ENCODE measurements at places on chromosomes 11 and 22.

- H3K4me3 ChIP-seq, result no peak overlapping the region
- no peaks in the 10 kb centered on the region for H3K4me1 ChIP-seq
- no peaks in the 10 kb centered on the region for H3K27me3 ChIP-seq
- peaks cover 5% of the 10 kb centered on the region for H3K36me3 ChIP-seq
Observed at GRCh38 chr22:40289991-40290459, 56.3 kb upstream of the ADSL start.

DNA sequence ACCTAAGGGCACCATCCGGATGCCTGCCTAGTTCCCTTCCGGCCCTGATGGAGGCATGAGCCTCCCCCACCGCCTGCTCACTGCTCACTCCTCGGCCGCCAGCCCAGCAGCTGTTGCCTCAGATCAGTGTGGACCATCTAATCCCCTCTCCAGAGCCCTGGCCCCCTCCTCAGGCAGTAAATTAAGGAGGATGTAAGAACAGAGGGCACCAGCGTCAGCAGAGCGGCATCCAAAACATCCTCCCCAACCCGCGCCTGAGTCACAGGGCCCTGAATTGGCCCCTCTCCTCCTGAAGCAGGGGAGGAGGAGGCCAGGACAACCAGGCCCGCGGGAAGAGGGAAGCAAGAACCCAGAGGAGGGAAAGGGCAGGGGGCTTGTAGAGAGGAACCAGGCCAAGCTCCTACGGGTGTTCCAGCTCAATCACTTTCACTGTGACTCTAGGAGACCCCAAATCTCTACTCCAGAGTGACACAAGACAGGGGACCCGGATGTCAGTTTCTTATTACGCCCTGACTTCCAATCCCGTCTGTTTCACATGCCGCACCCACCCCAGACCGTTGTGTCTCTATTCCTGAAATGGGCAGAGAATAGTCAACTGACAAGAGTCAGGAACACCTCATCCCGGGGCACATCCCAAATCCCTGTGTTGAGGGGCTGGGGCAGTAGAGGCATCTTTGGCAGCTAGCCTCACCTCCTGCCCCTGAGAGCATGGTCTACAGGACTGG is 31.3 kb upstream of the MYOD1 start:
- no peak overlapping the region for H3K27ac ChIP-seq
- H3K36me3 ChIP-seq, result no peaks in the 10 kb centered on the region
- 0 out of 2 replicates have a peak, but pooled peaks cover 6% of the 10 kb centered on the region for H3K27me3 ChIP-seq
- H3K4me1 ChIP-seq, result peaks cover 9% of the 10 kb centered on the region

GRCh38 chr11:80365076-80365725 is 924.4 kb upstream of the TENM4 start:
- H3K4me3 ChIP-seq, result no peak overlapping the region
- H3K27ac ChIP-seq, result no peak overlapping the region
- DNase-seq, result no peak
- H3K36me3 ChIP-seq, result no peaks in the 10 kb centered on the region

- H3K27me3 ChIP-seq, result no peaks in the 10 kb centered on the region
- H3K36me3 ChIP-seq, result no peaks in the 10 kb centered on the region
- H3K27ac ChIP-seq, result no peak overlapping the region
- DNase-seq, result no peak
- no peak overlapping the region for H3K4me3 ChIP-seq
- no peaks in the 10 kb centered on the region for H3K4me1 ChIP-seq
Observed at GRCh38 chr11:2325719-2326118, 23.9 kb downstream of the TSPAN32 start.

- H3K27me3 ChIP-seq, result no peaks in the 10 kb centered on the region
- no peak overlapping the region for H3K4me3 ChIP-seq
- no peak overlapping the region for H3K27ac ChIP-seq
- no peaks in the 10 kb centered on the region for H3K36me3 ChIP-seq
- DNase-seq, result no peak
Observed at GRCh38 chr11:36110668-36111410, 167.0 kb downstream of the LDLRAD3 start.

DNA sequence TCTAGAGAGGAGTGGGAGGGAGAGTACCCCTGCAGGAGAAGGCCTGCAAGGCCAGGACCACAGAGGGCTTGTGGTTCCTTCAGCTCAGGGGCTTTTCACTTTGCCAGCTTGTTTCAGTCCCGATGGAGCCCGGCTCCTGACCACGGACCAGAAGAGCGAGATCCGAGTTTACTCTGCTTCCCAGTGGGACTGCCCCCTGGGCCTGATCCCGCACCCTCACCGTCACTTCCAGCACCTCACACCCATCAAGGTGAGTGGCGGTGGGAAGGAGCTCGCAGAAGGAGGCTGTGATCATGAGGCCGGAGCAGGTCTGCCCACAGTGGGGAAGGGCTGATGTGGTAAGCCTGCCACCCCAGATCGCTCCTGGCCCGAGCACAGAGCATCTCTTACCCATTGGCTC is 13.5 kb downstream of the ACP2 start:
- H3K4me3 ChIP-seq, result peak overlapping the region; percentile 51
- no peaks in the 10 kb centered on the region for H3K36me3 ChIP-seq
- H3K27me3 ChIP-seq, result no peaks in the 10 kb centered on the region

DNA sequence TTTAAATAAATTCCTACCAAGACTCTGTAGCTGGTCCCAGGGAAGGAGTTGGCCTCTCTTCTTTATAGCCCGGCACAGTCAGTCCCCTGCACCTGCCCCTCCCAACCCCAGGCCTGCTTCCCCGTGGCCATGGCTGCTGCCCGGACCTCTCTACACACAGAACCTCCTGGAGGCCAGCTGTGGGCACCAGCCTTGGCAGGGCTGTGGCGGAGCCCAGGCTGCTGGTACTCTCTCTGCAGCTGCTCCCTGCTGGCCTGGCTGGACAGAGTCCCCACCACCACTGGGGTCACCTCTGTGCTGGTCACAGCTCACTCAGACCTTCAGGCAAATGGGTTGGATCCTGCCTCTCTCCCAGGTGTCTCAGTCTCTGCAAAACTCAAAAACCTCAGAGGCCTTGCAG is 69.3 kb downstream of the LRP5 start:
- peak overlapping the region; percentile 27 for H3K4me3 ChIP-seq
- H3K27ac ChIP-seq, result peak overlapping the region; percentile 90
- no peaks in the 10 kb centered on the region for H3K36me3 ChIP-seq
- no peak for DNase-seq
- peaks cover 73% of the 10 kb centered on the region for H3K4me1 ChIP-seq

DNA sequence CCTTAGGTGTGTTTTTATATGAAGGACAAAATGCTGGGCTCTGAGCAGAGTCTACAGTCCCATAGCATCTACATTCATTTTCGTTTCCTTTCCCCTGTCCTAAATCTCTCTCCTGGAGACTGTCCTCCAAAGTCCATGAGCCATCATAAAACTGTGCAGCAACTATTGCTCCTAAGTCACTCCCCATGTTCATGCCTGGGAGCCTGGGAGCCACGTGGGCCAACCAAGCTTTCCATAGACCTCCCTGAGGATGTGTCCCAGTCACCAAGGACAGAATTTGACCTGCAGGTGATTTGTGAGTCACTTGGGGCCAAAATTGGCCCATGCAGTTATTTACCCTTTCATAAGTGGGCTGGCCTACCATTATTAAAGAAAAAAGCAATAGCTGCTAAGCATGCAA is 28.7 kb downstream of the EHF start:
- H3K4me3 ChIP-seq, result no peak overlapping the region
- peak overlapping the region; percentile 39 for H3K27ac ChIP-seq
- H3K36me3 ChIP-seq, result no peaks in the 10 kb centered on the region
- no peak for DNase-seq

GRCh38 chr11:4430051-4430450 is 19.0 kb upstream of the OR52K2 start:
- H3K4me1 ChIP-seq, result no peaks in the 10 kb centered on the region
- no peak overlapping the region for H3K4me3 ChIP-seq
- H3K27ac ChIP-seq, result no peak overlapping the region
- H3K36me3 ChIP-seq, result no peaks in the 10 kb centered on the region
- no peaks in the 10 kb centered on the region for H3K27me3 ChIP-seq
